Immature natural killer cell (primary cell): ENCODE measurements at places on chromosomes 12 and 14.

- H3K36me3 ChIP-seq: no peaks in the 10 kb centered on the region
- DNase-seq: no peak
- no peak overlapping the region for H3K27ac ChIP-seq
- peaks cover 6% of the 10 kb centered on the region for H3K27me3 ChIP-seq
- H3K4me3 ChIP-seq: no peak overlapping the region
Observed at GRCh38 chr12:98360401-98360800, 155.0 kb upstream of the TMPO start.

DNA sequence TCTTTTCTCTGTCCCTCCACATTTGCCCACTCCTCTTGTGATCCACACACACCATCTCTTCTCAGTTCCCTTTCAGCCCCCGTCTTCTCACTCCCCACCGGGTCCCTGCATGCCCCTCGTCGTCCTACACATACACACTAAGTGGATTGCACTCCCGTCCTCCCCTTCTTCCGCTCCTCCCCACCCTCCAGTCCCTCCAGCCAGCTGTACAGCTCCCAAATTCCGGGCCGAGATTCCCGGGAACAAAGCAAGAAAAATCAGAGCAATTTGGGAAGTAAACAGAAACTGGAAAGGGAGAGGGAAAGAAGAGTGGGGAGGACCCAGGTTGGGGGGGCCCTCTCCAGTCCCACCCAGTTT is 282 bp upstream of the IGFBP6 start:
- H3K27ac ChIP-seq: peak overlapping the region; percentile 62
- DNase-seq: no peak
- H3K4me3 ChIP-seq: peak overlapping the region; percentile 76

DNA sequence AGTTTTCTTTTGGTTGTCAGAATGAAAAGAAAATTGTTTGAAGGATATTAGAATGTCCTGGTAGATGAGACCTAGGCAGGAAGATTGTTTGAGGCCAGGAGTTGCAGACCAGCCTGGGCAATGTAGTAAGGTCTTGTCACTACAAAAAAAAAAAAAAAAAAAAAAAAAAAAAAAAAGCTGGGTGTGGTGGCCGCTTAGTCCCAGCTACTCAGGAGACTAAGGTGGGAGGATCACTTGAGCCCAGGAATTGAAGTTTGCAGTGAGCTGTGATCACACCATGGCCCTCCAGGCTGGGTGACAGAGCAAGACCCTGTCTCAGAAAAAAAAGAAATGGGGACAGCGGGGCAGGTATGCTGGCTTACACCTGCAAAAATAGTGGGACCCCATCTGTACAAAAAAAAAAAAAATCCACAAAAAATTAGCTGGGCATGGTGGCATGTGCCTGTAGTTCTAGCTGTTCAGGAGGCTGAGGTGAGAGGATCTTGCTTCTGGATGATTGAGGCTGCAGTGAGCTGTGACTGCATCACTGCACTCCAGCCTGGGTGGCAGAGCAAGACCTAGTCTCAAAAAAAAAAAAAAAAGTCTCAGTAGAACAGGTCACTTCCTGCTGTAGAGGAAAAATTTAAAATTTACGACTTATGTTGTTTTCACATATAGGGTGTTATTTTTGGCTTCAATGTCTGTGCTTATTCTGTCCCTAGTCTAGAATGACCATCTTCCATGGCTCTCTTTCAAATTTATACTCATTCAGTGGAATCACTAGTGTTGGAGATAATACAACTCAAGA is 70.7 kb downstream of the PPHLN1 start:
- no peak overlapping the region for H3K4me3 ChIP-seq
- H3K36me3 ChIP-seq: peaks cover 9% of the 10 kb centered on the region
- no peak for DNase-seq
- peak overlapping the region; percentile 83 for H3K27ac ChIP-seq
- H3K4me1 ChIP-seq: peaks cover 24% of the 10 kb centered on the region
- no peaks in the 10 kb centered on the region for H3K27me3 ChIP-seq

GRCh38 chr14:64995291-64995690 is 8.6 kb downstream of the FNTB start:
- H3K27me3 ChIP-seq: no peaks in the 10 kb centered on the region
- no peak overlapping the region for H3K4me3 ChIP-seq
- no peaks in the 10 kb centered on the region for H3K36me3 ChIP-seq
- no peak overlapping the region for H3K27ac ChIP-seq
- H3K4me1 ChIP-seq: peaks cover 9% of the 10 kb centered on the region

DNA sequence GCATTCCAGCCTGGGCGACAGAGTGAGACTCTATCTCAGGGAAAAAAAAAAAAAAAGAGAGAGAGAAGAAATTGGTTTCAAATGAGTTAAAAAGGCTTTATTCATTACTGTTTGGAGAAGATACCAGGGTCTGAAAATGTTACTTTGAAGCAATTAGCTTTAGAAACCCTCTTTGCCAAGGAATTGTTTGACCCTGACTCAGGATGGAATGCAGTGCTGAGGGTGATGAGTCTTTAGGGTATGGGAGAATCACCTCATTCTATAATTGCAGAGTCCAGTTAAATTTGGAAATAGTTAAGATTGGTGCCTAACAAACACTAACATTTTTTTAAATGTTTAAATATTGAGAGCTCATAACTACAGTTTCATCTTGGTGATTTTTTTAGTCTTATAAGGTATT is 13.3 kb downstream of the RAP1B start:
- no peak for DNase-seq
- peak overlapping the region; percentile 90 for H3K27ac ChIP-seq
- H3K27me3 ChIP-seq: peaks cover 13% of the 10 kb centered on the region
- peaks cover 98% of the 10 kb centered on the region for H3K4me1 ChIP-seq
- peak overlapping the region; percentile 69 for H3K4me3 ChIP-seq
- peaks cover 35% of the 10 kb centered on the region for H3K36me3 ChIP-seq

DNA sequence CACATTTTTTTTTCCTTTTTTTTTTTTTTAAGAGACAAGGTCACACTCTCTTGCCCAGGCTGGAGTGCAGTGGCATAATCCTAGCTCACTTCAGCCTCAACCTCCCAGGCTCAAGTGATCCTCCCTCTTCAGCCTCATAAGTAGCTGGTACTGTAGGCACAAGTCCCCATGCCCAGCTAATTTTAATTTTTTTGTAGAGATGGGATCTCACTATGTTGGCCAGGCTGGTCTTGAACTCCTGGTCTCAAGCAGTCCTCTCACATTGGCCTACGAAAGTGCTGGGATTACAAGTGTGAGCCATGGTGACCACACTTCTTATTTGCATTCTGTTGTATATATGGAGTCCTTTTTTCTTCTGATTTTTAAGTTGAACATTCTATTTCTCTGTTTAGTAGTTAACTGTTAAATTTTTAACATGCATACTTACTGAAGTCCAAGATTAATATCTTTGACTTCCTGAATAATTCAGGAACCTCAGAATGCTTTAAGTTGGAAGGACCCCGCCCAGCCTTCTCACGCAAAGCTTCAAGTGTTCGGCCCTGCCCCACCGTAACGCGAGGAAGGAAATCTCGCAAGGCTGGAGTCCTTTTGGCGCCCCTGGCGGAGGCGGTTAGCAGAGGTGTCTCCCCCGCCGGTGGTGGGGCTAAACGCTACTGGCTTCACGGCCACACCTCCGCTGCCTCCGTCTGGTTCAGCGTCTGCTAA is 21.6 kb downstream of the SPATS2 start:
- H3K4me1 ChIP-seq: peaks cover 5% of the 10 kb centered on the region
- H3K4me3 ChIP-seq: peak overlapping the region; percentile 53
- peaks cover 5% of the 10 kb centered on the region for H3K27me3 ChIP-seq
- DNase-seq: peak; percentile 47

- no peak for DNase-seq
- no peaks in the 10 kb centered on the region for H3K36me3 ChIP-seq
- no peak overlapping the region for H3K27ac ChIP-seq
- peaks cover 32% of the 10 kb centered on the region for H3K4me1 ChIP-seq
- H3K4me3 ChIP-seq: peak overlapping the region; percentile 42
Observed at GRCh38 chr12:123121670-123122069, 29.2 kb downstream of the PITPNM2 start.

DNA sequence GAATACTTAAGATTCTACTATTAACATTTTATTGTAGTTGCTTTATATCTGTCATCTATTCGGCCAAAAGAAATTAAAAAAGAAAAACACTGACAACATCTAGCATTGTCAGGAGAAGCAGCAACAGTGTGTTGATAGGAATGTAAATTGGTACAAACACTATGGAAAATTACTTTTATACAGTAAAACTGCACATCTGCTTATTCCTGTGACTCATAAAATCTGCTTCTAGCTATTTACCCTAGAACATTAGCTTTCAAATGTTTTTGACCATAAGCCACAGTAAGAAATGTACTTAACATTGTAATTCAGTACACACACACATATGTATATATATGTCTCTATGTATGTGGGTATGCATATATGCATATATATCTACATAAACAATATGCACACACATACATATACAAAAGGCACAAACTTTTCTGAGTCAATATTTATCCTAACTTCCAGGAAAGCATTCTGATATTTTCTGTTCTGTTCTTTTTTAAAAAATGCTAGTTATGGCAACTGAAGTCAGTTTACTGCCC is 278.9 kb upstream of the GARIN2 start:
- H3K4me1 ChIP-seq: no peaks in the 10 kb centered on the region
- peaks cover 4% of the 10 kb centered on the region for H3K36me3 ChIP-seq
- DNase-seq: no peak
- no peak overlapping the region for H3K4me3 ChIP-seq
- no peak overlapping the region for H3K27ac ChIP-seq

GRCh38 chr12:28973491-28973890 is 175.6 kb upstream of the FAR2 start:
- H3K4me1 ChIP-seq: no peaks in the 10 kb centered on the region
- no peak overlapping the region for H3K4me3 ChIP-seq
- no peak for DNase-seq
- H3K27me3 ChIP-seq: no peaks in the 10 kb centered on the region
- H3K36me3 ChIP-seq: no peaks in the 10 kb centered on the region
- no peak overlapping the region for H3K27ac ChIP-seq

DNA sequence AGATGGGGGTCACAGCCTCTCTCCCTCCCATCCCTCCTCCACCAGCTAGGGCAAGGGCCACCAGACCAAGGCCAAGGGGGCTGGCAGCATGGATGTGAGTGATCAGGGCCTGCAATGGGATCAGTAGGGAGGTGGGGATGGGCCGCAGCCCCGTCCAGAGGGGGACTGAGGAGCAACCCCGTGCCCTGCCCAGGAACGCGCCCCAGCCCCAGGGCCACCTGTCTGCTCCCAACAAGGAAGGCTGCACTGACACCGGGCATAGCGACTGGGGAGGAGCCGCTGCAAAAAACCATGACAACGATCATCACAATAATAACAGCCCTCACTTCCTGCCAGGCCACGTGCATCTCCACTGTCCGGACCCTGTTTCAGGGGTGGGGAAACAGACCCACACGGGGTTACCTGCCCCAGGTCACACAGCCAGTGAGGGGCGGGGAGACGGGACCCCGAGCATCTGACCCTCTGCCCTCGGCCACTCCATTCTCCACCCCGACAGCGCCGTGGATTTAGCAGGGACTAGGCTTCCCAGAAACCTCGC is 24.3 kb downstream of the NCOR2 start:
- peaks cover 35% of the 10 kb centered on the region for H3K4me1 ChIP-seq
- no peak overlapping the region for H3K4me3 ChIP-seq
- DNase-seq: peak; percentile 27
- no peak overlapping the region for H3K27ac ChIP-seq
- H3K36me3 ChIP-seq: no peaks in the 10 kb centered on the region
- no peaks in the 10 kb centered on the region for H3K27me3 ChIP-seq

DNA sequence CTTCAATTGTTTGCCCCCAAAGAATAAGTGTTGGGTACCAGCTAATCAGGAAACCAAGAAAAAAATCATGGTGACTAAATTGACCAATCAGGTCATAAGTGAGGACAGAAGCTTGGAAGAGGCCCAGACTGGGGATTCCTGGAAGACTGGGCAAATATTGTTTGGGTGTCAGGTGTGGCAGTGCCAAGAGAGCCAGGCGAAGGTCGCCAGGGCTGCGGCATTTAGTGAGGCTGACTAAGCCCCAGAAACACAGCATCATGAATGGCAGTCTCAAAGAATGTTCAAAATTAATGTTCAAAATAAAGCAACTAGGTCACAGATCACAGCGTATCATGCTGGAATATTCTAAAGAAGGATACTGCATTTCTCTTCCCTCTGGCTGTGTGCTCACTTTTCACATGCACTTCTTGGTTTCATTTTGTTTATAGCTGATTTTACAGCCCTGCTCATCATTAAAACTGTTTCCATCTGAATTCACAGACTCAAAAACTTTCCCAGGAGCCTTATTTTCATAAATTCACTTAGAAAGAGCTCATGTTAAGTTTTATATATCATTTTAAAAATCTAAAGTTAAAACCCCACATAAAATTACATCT is 85.3 kb upstream of the OVCH1 start:
- no peak overlapping the region for H3K4me3 ChIP-seq
- H3K27ac ChIP-seq: no peak overlapping the region
- DNase-seq: no peak
- H3K4me1 ChIP-seq: no peaks in the 10 kb centered on the region

DNA sequence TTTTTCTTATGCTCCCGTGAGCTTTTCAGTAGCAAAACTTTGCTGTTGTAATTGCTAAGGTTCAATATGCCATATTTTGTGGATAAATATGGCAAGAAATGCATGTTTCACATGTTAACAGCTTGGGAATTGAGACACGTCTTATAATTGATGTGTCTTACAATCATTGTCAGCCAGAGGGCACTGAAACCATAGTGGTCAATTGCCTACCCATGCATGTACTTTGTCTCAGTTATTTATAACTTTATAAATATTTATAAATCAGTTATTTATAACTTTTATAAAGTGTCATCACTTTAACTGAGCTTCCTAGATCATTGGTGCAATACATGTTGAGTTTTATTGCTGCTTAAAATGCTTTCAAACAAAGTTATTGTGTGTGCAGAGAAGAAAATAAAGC is 82.0 kb downstream of the CATSPERB start:
- H3K27me3 ChIP-seq: peaks cover 6% of the 10 kb centered on the region
- no peaks in the 10 kb centered on the region for H3K4me1 ChIP-seq
- peak; percentile 24 for DNase-seq
- H3K4me3 ChIP-seq: no peak overlapping the region
- peaks cover 9% of the 10 kb centered on the region for H3K36me3 ChIP-seq
